ENCODE measurements at places on chromosomes 12 and 14.

DNA sequence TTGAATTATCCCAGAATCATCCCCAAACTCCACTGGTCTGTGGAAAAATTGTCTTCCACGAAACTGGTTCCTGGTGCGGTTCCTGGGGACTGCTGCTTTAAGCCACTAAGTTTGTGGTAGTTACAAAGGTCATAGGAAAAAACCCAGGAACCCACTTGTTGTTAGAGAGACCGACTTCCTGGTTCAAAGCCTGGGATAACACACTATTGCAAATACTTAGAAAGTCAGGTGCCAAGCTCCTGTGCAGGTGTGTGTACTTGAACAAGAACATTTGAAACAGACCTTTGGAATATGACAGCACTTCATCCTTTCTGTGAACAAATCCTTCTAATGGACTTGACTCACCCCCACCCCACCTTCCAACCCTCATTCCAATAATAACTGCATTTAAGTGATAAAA, 519.6 kb downstream of the GLT1D1 start:
- no peak for DNase-seq
- H3K4me1 ChIP-seq, result no peaks in the 10 kb centered on the region
- no peak overlapping the region for H3K4me3 ChIP-seq

DNA sequence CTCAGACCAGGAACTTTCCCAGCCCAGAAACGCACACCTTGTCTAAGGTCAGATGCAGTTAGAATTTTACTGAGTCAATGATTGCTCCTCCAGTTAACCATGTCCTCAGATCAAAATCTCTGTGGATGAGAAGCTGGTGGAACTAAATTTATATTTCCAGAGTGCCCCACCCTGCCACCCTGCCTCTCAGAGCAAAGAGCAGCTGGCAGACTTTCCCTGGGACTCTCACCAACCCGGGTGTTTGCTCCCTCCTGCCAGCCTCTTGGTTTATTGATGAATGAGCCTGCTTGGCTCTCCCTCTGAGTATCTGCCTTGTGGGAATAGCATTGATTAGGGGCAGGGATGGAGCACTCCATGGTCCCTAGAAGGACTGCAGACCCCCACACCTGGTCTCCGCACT, 5.9 kb upstream of the KRT1 start:
- H3K4me1 ChIP-seq, result peaks cover 13% of the 10 kb centered on the region
- DNase-seq, result no peak
- H3K27me3 ChIP-seq, result peaks cover 29% of the 10 kb centered on the region
- no peaks in the 10 kb centered on the region for H3K36me3 ChIP-seq

GRCh38 chr12:113271853-113272561, 50.7 kb downstream of the TPCN1 start:
- H3K27ac ChIP-seq, result no peak overlapping the region
- no peak overlapping the region for H3K4me3 ChIP-seq
- peaks cover 27% of the 10 kb centered on the region for H3K36me3 ChIP-seq
- no peaks in the 10 kb centered on the region for H3K27me3 ChIP-seq

GRCh38 chr12:54650409-54650808, 2.2 kb upstream of the DCD start:
- H3K27me3 ChIP-seq, result peaks cover 11% of the 10 kb centered on the region
- H3K4me1 ChIP-seq, result peaks cover 5% of the 10 kb centered on the region
- no peak overlapping the region for H3K27ac ChIP-seq
- no peak overlapping the region for H3K4me3 ChIP-seq
- DNase-seq, result no peak
- no peaks in the 10 kb centered on the region for H3K36me3 ChIP-seq

DNA sequence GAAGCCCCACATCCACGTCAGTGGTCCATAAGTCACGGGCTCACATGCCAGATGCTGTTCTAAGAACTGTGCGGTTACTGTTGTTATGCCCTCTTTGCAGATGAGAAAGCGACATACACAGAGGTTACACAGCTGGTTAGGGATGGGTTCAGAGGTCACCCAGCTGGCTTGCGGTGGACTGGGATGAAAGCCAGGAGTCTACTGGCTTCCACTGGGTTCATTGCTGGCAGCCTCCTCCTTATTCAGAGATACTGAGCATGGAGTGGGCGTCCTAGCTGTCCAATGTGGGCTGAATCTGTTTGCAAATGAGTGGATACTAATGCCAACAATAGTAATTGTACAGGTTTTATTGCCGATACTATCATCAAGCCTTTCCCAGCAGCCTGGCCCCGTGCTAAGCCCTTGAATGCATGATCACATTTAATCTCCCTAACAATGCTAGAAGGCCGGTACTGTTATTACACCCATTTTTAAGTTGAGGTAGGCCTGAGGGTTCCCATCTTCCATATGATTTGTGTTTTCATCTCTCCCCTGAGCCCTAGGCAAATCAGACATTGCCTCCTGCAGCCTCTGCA, 129.1 kb downstream of the PLXNC1 start:
- no peaks in the 10 kb centered on the region for H3K27me3 ChIP-seq
- no peak for DNase-seq
- peaks cover 11% of the 10 kb centered on the region for H3K4me1 ChIP-seq
- peaks cover 36% of the 10 kb centered on the region for H3K36me3 ChIP-seq
- no peak overlapping the region for H3K4me3 ChIP-seq

GRCh38 chr12:7175493-7175892, 14.0 kb upstream of the PEX5 start:
- no peak overlapping the region for H3K27ac ChIP-seq
- no peak overlapping the region for H3K4me3 ChIP-seq
- no peaks in the 10 kb centered on the region for H3K4me1 ChIP-seq
- H3K36me3 ChIP-seq, result no peaks in the 10 kb centered on the region
- no peak for DNase-seq

DNA sequence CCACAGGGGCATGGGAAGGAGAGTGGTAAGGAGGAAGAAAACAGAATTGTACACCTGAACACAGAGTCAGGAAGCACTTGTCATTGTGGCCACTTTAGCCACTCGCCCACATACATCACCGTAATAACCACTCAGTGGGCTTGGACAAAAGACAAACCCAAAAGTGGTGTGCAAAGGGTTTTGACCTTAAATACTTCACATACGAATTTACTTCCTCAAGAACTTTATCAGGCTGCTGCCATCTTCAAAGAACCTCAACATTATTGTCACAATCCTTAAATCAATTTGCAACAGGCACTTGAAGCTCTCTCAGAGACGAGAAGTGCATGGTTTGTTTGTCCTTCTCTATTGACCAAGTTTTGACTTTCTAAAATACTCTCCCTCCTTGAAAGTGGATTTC, 187.3 kb upstream of the EGLN3 start:
- peaks cover 4% of the 10 kb centered on the region for H3K27me3 ChIP-seq
- H3K4me3 ChIP-seq, result no peak overlapping the region
- H3K27ac ChIP-seq, result no peak overlapping the region
- no peaks in the 10 kb centered on the region for H3K4me1 ChIP-seq
- H3K36me3 ChIP-seq, result no peaks in the 10 kb centered on the region

GRCh38 chr14:69848156-69848555, 31.1 kb upstream of the SMOC1 start:
- H3K36me3 ChIP-seq, result no peaks in the 10 kb centered on the region
- H3K4me3 ChIP-seq, result no peak overlapping the region
- no peaks in the 10 kb centered on the region for H3K4me1 ChIP-seq
- no peak overlapping the region for H3K27ac ChIP-seq
- DNase-seq, result no peak

All from activated T-helper 1 cell treated with anti-CD3 and anti-CD28 coated beads, Interleukin-12 subunit alpha, Interleukin-12 subunit beta, Interleukin-2, Interleukin-4 antibody, amounts not matched to agents 30 ng/mL and 10 ng/mL and 1 ng/mL, durations not matched to agents 14 hours and 24 hours and 36 hours (primary cell).